Fibroblast of lung (primary cell): ENCODE measurements at places on chromosomes 7 and 10.

DNA sequence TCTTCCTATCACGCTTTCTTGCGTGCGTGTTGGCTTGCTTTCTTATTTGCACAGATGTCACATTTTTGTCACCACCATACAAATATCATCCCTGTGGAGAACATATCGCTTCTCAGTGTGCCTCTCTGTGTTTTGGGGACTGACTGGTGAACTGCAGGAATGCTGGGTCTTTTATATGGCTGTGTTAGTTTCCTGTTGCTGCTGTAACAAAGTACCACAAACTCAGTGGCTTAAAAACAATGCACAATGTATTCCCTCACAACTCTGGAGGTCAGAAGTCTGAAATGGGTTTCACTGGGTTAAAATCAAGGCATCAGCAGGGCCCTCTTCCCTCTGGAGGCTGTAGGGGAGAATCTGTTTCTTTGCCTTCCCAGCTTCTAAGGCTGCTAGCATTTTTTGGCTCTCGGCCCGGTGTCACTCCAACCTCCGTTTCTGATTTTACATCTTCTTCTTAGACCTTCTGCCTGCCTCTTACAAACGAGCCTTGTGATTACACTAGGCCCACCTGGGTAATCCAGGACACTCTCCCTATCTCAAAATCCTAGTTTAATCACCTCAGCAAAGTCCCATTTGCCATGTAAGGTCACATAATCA, 82.0 kb downstream of the LRMDA start:
- DNase-seq = no peak

- no peak for DNase-seq
These were observed 346.5 kb upstream of the GALNT17 start for GRCh38 chr7:70785427-70785826.

DNA sequence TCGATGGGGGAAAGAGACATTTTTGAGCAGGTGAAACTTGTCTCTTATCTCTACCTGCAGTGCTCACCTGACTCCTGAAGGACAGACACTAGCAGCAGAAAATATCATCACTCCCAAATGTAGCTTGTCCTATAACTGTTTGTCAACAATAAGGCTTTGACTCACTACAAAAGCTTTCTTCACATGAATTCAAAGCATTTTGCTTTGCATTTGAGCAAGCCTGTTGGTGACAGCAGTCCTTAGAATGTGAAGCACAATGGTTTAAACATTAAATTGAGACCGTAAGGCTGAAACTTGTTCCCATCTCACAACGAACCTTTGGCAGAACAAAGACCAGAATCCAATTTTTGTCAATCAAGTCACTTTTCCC, 30.6 kb upstream of the ZNRF2 start:
- no peak for DNase-seq

DNA sequence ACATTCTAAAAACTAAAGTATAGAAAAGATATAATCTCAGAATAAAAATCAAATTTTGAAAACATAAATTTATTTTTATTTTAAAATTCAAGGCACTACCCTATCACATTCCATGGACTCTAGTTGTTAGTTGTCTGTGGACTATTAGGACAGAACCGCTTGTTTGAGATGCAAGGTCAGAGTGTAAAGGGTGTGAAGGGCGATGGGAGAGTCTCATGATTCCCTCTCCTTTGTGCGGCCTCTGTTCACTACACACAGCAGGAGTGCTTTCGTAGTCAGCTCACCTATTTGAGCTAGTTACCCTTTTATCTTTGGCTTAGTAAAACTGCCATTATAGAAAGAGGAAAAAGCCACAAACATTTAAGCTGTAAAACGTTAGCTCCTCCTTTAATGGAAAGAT, 189.8 kb upstream of the TEX47 start:
- no peak for DNase-seq

DNA sequence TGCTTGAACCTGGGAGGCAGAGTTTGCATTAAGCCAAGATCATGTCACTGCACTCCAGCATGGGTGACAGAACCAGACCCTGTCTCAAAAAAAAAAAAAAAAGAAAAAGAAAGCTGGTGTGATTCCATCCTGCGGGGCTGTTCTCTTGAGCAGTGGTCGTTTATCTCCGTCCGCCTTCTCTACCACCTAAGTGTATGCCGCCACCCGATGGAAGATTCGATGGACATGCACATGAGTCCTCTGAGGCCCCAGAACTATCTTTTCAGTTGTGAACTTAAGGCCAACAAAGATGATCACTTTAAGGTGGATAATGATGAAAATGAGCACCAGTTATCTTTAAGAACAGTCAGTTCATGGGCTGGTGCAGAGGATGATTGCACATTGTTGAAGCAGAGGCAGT, 65.7 kb downstream of the ABRAXAS2 start:
- DNase-seq = no peak

- no peak for DNase-seq
These were observed 107.6 kb downstream of the ADCY1 start for GRCh38 chr7:45681596-45682357.

DNA sequence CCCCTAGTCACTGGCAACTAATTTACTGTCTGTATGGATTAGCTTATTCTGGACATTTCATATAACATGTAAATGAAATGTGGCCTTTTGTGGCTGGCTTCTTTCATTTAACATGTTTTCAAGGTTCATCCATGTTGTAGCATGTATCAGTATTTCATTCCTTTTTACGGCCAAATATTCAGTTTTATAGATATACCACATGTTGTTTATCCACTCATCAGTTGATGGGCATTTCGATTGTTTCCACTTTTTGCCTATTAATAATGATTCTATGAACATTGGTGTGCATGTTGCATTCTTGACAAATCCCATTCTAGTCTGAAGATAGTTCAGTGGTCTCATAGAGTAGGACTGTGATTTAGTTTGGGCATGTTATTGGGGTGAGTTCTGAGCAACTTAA, 12.6 kb downstream of the CNNM2 start:
- no peak for DNase-seq

- DNase-seq = no peak
These were observed 23.5 kb downstream of the AOC1 start for GRCh38 chr7:150875791-150876190.

DNA sequence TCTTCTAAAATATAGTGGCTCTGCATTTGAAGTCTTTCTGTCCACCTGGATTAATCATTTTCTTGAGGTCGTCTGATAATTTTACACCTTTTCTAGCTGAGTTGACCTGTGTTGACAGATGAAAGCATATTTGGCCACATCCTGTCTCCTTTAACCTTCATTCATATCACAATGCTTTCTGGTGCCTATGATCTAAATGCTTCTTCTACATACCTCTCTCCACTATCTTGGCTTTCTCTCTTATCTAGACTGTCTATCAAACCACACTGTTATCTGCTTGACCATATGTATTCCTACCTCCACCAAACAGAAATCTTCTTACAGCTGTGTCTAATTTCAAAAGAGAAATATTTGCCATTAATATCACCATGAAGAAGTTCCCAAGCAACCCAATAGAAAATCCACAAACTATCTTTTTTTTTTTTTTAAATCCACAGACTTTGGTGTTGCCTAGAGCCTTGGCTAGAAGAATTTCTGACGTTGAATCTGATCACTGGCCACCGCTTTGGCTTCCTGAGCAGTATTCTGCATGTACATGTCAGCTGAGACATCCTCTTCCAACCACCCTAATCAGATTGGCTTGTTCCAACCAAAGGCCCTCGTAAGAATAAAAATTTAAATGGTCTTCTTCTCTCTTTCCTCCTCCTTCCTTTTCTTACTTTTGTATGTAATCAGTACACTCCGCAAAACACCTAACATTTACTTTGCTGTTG, 66.3 kb upstream of the SP4 start:
- DNase-seq = no peak

DNA sequence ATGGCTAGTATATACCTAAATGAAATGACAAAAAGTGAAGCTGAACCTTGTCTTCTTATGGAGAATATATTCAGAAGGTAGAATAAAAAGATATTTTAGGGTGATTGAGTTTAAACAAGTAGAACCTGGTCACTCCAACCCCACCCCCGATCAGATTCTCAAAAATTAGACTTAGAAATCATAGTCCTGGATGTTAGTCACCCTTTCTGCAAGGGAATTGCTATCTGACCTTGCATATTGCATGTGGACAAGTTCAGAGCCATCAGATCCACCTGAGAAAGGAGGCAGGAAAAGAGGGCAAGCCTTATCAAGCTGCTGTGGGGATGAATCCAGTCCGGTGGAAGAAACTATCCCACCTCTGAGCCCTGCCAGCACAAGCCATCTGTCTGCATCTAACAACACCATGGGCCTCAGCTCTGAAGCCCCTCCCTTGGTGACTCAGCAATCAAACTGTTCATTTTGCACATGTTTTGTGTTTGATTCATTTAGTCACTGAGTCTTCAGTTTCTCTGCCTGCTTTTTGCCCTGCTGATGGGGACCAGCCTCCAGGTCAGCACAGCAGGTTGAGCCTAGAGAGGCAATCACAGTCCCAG, 727.3 kb downstream of the AUTS2 start:
- peak; percentile 70 for DNase-seq
